ENCODE measurements at places on chromosomes 7 and 10.

DNA sequence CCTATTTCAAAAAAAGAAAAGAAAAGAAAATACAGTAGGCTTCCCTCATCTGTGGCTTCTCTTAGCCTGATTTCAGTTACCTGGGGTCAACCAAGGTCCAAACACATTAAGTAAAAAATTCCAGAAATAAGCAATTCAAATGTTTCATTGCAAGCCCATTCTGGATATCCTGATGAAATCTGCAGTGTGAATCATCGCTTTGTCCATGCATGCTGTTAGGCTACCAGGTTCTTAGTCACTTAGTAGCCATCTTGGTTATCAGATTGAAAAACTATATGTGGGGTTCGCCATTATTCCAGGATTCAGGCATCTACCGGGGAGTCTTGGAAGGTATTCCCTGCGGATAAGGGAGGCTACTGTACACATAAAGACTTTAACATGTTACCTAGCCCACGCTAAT is 991 bp upstream of the FAM204A start:
- H3K4me3 ChIP-seq = peak overlapping the region; percentile 85
- peaks cover 34% of the 10 kb centered on the region for H3K4me1 ChIP-seq
- H3K27ac ChIP-seq = peak overlapping the region; percentile 96
- no peak for DNase-seq
- H3K36me3 ChIP-seq = peaks cover 9% of the 10 kb centered on the region

DNA sequence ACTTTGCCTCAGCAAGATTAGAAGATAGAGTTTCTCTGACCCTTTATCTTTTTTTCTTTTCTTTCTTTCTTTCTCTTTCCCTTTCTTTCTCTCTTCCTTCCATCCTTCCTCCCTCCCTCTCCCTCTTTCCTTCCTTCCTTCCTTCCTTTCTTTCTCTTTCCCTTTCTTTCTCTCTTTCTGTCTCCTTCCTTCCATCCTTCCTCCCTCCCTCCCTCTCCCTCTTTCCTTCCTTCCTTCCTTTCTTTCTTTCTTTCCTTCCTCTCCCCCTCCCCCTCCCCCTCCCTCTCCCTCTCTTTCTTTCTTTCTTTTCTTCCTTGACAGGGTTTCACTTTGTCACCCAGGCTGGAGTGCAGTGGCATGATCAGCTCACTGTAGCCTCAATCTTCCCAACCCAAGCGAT is 40.2 kb upstream of the LCOR start:
- peaks cover 2% of the 10 kb centered on the region for H3K36me3 ChIP-seq
- H3K27me3 ChIP-seq = peaks cover 34% of the 10 kb centered on the region
- DNase-seq = no peak
- H3K4me1 ChIP-seq = no peaks in the 10 kb centered on the region

- no peak for DNase-seq
- peaks cover 25% of the 10 kb centered on the region for H3K27me3 ChIP-seq
- no peaks in the 10 kb centered on the region for H3K4me1 ChIP-seq
- H3K27ac ChIP-seq = no peak overlapping the region
These were observed 110.2 kb upstream of the PHF14 start for GRCh38 chr7:10863476-10863875.

DNA sequence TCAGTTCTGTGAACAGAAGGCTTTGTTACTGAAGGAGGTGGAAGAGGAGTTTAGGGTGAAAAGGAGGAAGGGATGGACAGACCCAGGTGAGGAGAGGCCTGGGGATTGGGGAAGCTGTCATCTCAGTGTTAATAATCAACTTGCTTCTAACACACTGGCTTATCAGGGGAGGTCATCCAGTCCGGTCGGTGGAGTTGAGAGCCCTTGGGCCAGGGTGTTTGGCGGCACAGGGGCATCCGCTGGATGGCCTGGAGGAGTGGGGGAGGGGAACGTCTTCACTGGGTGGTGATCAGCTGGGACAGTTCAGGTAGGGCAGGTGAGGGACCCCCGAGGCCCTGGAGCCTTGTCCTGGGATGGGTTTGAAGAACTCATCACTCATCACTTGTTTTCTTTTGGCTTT is 33.9 kb downstream of the SHH start:
- H3K27ac ChIP-seq = no peak overlapping the region
- DNase-seq = no peak
- H3K4me1 ChIP-seq = peaks cover 6% of the 10 kb centered on the region
- H3K27me3 ChIP-seq = no peaks in the 10 kb centered on the region
- no peak overlapping the region for H3K4me3 ChIP-seq

DNA sequence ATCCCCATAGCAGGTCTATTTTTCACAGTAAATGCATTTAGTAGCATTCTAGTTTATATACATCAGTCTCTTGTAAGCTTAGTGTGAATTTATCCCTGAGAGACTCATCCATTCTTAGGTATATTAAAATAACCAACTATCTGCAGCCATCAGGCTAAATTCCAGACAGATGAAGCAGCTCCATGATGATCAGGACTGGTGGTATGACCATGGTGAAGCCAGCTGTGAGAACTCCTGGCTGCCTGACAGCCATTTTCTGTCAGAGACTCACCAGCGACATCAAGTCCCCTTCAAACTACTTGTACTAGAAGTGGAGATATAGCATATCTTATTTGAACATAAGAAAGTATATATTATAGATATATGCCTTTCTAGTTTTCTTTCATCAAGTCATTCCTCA is 70.3 kb upstream of the GSDME start:
- peaks cover 20% of the 10 kb centered on the region for H3K36me3 ChIP-seq
- no peak for DNase-seq
- no peak overlapping the region for H3K4me3 ChIP-seq
- no peaks in the 10 kb centered on the region for H3K27me3 ChIP-seq
- H3K27ac ChIP-seq = peak overlapping the region; percentile 83

- H3K4me3 ChIP-seq = no peak overlapping the region
- H3K4me1 ChIP-seq = no peaks in the 10 kb centered on the region
- no peak for DNase-seq
- no peaks in the 10 kb centered on the region for H3K36me3 ChIP-seq
- peaks cover 44% of the 10 kb centered on the region for H3K27me3 ChIP-seq
These were observed 198.3 kb downstream of the RPS24 start for GRCh38 chr10:78231939-78232338.

- H3K27me3 ChIP-seq = no peaks in the 10 kb centered on the region
- peaks cover 7% of the 10 kb centered on the region for H3K36me3 ChIP-seq
- H3K4me1 ChIP-seq = peaks cover 19% of the 10 kb centered on the region
- no peak overlapping the region for H3K27ac ChIP-seq
- no peak for DNase-seq
These were observed 821 bp downstream of the SLC35B4 start for GRCh38 chr7:134315679-134316538.

All from central memory CD8-positive, alpha-beta T cell (primary cell).